ENCODE measurements at places on chromosomes 16 and 17.
A peak's percentile ranks its signal among the peaks of the same experiment; 100 is the strongest.

GRCh38 chr17:50452630-50453300 is 15.9 kb downstream of the CHAD start:
- DNase-seq, result no peak

- DNase-seq, result no peak
These were observed 26.1 kb downstream of the GAS7 start for GRCh38 chr17:10172241-10172741.

DNA sequence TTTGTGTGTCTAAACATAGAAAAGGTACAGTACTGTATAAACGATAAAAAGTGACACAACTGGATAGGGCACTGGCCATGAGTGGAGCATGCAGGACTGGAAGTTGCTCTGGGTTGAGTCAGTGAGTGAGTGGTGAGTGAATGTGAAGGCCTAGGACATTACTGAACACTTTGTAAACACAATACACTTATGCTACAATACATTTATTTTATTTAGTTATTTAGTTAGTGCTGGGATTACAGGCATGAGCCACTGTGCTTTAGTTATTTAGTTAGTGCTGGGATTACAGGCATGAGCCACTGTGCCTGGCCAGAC is 4.6 kb downstream of the CFAP20 start:
- DNase-seq, result no peak

- no peak for DNase-seq
These were observed 29.9 kb upstream of the DHRS7B start for GRCh38 chr17:21096874-21097273.

- DNase-seq, result peak; percentile 2
These were observed 7.8 kb downstream of the NUDT16L1 start for GRCh38 chr16:4700997-4701743.

DNA sequence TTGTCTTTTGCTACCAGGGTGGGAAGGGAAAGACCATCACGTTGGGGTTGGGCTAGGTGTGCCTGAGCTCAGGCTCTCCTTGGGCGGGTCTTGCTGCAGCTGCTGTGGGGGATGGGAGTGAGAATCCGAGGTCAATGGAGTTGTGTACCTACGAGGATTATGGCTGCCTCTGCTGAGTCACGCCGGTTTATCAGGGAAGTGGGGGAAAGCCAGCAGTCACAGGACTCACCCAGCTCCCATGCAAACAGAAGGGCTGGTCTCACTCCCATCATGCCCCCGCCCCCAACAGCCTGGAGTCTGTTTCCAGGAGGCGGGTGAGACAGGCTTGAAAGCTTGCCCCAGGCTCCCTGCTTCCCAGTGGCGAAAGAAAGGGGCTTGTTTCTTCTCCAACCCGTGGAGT is 1259.0 kb upstream of the GOT2 start:
- DNase-seq, result no peak

DNA sequence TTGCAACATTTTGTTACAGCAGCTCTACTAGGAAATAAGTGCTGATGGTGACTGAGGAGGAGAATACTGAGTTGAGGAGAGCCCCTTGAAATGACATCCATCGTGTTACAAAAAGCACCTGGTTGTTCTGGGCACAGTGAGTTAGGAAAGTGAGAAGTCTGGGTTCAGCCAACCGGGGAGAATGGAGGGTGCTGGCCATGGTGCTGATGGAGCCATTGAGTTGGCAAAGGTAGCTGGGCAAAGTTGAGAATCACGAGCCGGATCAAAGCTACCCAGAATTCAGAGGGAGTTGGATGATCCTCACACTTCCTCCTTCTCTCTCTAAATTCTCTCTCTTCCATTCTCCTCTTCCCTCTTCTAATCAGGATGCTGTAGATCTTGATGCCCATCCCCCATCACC is 35.0 kb upstream of the ASIC2 start:
- DNase-seq, result peak; percentile 30

All from astrocyte of the hippocampus (primary cell).